ENCODE measurements at places on chromosomes 12 and 14.

- DNase-seq, result no peak
- peak overlapping the region; percentile 3 for H3K4me3 ChIP-seq
- no peaks in the 10 kb centered on the region for H3K4me1 ChIP-seq
- no peaks in the 10 kb centered on the region for H3K27me3 ChIP-seq
- no peaks in the 10 kb centered on the region for H3K36me3 ChIP-seq
Measured at GRCh38 chr12:91382081-91382543, 199.5 kb upstream of the DCN start.

DNA sequence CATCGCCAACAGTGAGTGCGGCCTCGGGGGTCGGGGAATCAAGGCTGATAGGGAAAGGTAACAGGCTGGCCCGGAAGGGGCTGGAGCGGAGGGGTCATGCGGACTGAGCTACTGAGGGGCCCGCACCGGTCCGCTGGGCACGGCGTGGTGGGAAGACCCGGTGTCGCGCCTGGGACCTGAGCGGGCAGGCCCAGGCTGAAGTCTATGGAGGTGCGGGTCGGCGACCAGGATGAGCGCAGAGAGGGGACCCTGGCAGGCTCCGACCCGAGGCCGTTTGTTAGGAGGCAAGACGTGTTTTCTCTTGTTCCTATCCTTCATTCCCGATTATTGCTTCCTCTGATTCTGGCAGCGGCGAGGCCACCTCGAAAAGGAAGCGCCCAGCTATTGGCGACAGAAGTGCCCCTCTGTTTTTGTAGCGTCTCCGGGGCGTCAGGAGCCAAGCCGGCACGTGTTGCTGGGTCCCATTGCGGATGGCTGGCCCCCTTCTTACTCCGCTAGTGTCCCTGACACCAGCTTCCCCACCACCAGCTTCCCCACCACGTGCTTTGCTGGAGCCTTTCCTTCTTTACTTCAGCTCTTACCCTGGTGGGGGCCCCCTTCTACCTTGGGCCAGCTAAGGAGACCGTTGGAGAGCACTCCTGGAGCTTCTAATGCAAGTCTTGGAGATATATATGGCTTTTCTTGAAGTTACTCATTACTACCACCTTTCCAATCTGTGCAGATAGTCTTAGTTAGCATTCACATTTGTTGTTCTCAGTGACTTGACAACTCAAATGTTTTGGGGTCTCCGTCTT, 653 bp downstream of the PA2G4 start:
- DNase-seq, result peak; percentile 62
- peak overlapping the region; percentile 69 for H3K27ac ChIP-seq
- peaks cover 53% of the 10 kb centered on the region for H3K36me3 ChIP-seq

DNA sequence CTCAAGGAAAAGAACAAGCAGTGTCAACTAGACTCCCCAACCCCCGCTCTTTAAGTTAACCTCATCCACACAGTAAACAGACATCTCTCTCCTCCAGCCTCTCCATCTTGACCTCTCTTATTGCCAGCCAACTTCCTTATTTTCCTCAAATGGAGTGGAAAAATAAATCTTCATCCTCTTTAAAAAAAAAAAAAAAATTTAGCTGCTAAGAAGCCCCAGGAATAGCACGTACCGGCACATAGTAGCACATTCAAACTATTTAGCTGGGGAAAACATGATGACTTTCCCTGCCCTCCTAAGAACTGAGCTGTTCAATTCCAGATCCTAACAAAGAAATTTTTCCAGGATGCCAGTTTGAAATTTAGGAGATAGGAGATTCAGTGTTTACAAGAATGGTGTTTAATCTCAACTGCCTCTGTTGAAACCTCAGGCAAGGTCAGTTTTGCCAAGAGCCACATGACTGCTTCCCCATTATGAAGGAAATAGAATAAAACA, 90.8 kb downstream of the EPS8 start:
- H3K27me3 ChIP-seq, result no peaks in the 10 kb centered on the region
- H3K27ac ChIP-seq, result no peak overlapping the region
- no peaks in the 10 kb centered on the region for H3K36me3 ChIP-seq
- H3K4me1 ChIP-seq, result peaks cover 26% of the 10 kb centered on the region
- DNase-seq, result no peak

DNA sequence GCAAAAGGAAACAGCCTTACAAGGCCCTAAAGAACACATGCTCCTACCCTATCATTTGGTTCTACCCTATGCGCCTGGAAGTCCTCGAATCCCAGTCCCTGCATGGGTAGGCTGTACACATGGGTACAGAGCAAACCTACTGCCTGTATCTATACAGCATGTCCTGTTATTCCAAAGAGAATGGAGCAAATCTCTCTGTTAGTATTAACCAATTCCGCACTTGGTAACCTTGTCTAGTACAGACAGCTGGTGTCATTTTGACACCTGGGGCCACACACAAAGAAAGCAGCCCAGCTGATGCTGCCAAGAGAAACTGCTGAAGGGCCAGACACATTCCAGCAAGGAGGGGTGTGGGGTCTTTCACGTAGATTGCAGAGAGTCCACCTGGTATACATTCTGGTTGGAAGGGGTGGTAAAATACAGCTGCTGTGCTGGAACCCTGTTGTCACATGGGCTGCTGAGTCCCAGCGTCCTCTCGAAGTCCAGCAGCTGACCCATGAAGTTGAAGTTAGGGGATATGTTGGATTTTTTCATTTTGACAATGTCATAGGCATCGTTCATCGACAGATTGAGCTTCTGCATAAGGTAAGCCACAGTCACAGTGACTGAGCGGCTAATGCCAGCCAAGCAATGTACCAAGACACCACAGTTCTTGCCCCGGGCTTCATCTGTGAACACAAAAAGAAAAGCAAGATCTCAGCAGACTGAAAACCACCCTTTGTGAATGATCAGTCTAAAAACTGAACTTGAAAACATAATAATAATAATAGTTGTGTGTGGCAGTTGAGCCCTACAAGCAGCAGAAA, 3.2 kb downstream of the DUSP6 start:
- DNase-seq, result no peak
- no peaks in the 10 kb centered on the region for H3K27me3 ChIP-seq
- H3K4me3 ChIP-seq, result peak overlapping the region; percentile 78
- peak overlapping the region; percentile 99 for H3K27ac ChIP-seq
- peaks cover 51% of the 10 kb centered on the region for H3K36me3 ChIP-seq

- no peak for DNase-seq
- no peaks in the 10 kb centered on the region for H3K36me3 ChIP-seq
- no peaks in the 10 kb centered on the region for H3K27me3 ChIP-seq
- H3K4me1 ChIP-seq, result peaks cover 26% of the 10 kb centered on the region
- H3K4me3 ChIP-seq, result no peak overlapping the region
Measured at GRCh38 chr14:32020882-32021281, 56.2 kb upstream of the ARHGAP5 start.

DNA sequence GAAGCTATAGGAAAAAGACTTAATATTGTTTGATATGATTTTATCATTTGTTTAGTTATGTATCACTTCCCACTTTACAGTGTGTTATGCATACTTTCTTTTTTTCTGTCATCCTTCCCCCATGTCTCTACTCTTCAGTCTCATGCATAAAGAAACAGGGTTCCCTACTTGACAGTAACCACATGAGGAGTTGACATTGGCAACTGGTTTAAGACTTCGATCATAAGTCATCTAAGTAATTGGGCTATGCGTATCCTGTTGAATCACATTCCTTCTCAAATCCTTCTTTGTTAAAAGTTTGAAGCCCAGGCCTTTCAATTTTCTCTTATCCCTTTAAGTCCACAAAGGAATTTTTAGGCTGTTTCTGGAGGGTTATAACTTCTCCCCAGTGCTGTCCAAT, 358.7 kb downstream of the RAD51B start:
- no peak overlapping the region for H3K27ac ChIP-seq
- no peak overlapping the region for H3K4me3 ChIP-seq
- H3K4me1 ChIP-seq, result peaks cover 11% of the 10 kb centered on the region
- DNase-seq, result no peak
- no peaks in the 10 kb centered on the region for H3K36me3 ChIP-seq
- H3K27me3 ChIP-seq, result no peaks in the 10 kb centered on the region
